Daoy (cell line): ENCODE measurements at places on chromosomes 11 and 22. TPM values are rescaled to one million over a fixed set of nuclear protein-coding genes. Genes with fewer than 3 reads are reported as not detected.

Gene ARL14EP
- 13.0 and 17.3 TPM in 2 replicates for total RNA-seq

- no peak for DNase-seq
Measured at GRCh38 chr22:43288378-43288777, 54.8 kb downstream of the SCUBE1 start.

- DNase-seq = peak; percentile 33
Measured at GRCh38 chr11:116600930-116601329, 171.9 kb downstream of the BUD13 start.

- peak; percentile 27 for DNase-seq
Measured at GRCh38 chr22:41048791-41049717, 43.3 kb upstream of the EP300 start.

DNA sequence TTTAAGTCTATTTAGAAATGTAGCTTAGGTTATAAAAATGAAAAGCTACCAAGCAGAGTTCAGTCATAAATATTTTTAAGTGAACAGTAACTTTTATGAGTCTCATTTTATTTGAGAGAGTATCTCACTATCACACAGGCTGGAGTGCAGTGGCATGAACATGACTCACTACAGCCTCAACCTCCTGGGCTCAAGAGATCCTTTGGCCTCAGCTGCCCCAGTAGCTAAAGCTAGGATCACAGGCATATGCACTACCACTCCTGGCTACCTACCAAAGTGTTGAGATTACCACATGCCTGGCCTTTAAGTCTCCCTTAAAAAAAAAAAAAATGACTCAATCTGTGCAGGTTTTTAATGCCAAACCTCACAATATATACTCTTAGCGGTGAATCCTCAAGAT lies 34.7 kb upstream of the CLNS1A start:
- no peak for DNase-seq

DNA sequence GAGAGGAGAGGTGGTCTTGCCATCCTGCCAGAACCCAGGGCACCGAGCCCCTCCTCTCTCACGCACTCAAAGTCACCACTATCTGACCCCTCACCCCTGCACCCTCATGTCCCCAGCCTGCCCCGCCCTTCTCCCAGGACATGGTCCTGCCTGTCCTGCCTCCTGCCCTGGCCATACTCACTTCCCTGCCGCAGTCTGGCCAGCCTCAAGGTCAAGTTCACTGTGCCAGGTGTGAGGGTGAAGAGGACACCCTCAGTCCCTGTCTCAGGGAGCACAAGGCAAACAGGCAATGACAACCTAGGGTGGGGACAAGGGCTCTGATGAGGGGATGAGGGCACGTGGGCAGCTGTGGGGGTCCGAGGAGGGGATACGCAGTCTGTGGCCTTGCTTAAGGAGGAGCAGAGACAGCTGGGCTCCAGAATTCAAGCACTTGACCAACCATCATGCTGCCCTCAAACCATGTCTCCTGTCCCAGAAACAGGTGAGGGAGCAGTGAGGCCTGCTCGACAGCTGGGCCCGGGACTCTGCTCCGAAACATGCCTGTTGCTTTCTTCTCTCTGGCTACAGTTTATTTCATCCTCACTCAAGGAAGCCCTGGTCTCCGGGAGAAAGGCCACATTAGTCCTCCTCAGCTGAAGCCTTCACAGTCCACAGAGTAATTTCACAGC lies 36.6 kb downstream of the PDGFB start:
- DNase-seq = no peak

DNA sequence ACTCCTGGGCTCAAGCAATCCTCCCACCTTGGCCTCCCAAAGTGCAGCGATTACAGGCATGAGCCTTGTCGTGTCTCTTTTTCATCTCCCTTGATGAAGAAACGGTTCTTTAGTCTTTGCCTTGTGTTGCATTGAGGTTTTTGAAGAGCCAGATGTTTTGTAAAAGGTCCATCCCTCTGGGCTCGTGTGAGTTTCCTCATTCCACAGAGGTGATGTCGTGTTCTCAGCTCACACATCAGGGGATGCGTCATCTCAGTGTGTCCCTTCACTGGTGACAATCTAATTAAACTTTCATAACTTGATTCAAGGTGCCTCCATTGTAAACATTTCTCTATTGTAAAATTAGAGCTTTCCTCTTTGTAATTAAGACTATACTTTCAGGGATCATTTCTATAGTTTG lies 29.7 kb upstream of the TEF start:
- peak; percentile 61 for DNase-seq

DNA sequence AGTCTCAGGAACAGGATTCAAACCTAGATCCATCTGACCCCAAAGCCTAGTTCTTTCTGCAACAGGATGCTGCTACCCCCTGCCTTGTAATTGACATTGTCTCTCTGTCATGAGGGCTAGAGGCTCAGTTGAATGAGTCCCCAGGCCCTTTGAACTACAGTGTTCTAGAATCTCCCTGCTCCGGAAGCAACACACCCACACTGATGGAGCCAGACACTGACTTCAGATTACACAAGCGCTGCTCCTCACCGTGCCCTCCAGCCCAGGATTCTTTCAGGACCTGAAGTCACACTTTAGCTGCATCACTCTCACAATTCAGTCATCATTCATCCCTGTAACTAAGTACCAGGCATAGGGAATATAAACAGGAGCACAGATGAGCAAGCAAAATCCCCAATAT lies 69.6 kb downstream of the RAB30 start:
- DNase-seq = no peak

GRCh38 chr11:67273260-67273990 lies 7.2 kb downstream of the GRK2 start:
- DNase-seq = no peak

Gene MUC15
- 0.36 TPM in 1 of 2 replicates, not detected in the other for total RNA-seq

DNA sequence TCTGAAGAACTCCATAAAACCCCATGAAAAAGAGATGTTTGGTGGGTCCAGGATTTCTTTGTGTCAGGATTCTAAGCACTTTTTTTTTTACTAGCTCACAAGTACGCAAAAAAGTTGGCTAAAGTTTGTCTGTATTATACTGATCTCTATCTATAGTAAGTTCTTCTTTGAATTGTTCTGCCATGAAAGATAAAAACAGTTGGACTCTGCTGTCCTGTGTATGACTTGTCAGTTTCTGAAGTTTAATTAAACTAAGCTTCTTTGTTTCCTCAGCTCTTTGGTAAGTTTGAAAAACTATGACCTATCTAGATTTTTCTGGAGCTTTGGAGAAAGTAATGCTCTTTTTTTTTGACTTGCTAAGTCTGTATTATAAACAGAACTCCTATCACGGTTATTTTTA lies 812.2 kb upstream of the LUZP2 start:
- DNase-seq = no peak

GRCh38 chr22:25722626-25723025 lies 19.4 kb upstream of the MYO18B start:
- no peak for DNase-seq

DNA sequence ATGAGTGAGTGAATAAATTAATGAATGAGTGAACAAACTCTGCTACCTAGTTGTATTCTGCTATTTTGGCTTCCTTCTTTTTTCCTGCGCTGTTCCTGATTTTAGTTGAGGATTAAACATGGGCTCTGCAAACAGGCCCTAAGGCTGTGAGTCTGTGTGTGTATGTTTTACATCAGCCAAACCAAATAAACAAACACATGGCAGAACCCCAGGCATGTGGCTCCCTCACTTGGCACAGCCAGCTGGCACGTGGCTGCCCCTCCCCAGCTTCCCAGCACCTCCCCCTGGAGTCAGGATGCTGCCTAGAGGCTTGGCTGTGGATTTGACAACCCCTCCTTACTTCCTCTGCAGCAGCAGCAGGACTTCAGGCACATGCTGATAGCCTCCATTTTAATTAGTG lies 593.2 kb downstream of the INSC start:
- DNase-seq = peak; percentile 57

GRCh38 chr11:122578171-122578825 lies 77.2 kb upstream of the UBASH3B start:
- DNase-seq = no peak

Gene IL18BP
- 3.4 and 4.9 TPM in 2 replicates for total RNA-seq

Gene OR51V1
- not detected in 2 replicates for total RNA-seq

- DNase-seq = no peak
Measured at GRCh38 chr11:13902523-13902922, 60.0 kb upstream of the SPON1 start.
